Substantia nigra (tissue), 51 donors: ENCODE measurements at places on chromosomes 2 and 18.

GRCh38 chr2:133362061-133362476 is 206.2 kb downstream of the NCKAP5 start:
- no peak for DNase-seq

- no peak for DNase-seq
Observed at GRCh38 chr2:220374282-220374681, 746.9 kb downstream of the SLC4A3 start.

DNA sequence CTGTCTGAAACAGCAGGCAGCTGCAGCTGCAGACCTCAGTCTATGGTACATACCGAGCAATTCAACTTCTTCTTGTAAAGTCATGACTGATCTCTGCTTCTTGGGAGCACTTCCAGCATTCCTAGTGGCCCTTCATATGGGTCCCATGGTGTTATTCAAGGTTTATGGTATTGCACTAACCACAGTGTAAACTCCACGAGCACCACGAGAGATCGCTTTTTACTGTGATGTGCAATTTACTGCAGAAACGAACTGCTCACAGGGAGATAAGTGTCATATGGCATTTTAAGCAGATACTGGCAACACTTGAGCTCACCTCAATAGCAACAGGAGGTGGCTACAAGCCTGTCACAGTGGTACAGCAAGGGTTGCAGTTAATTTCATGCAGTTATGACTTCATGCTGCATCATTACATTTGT is 38.6 kb upstream of the SH3BP4 start:
- DNase-seq = no peak

DNA sequence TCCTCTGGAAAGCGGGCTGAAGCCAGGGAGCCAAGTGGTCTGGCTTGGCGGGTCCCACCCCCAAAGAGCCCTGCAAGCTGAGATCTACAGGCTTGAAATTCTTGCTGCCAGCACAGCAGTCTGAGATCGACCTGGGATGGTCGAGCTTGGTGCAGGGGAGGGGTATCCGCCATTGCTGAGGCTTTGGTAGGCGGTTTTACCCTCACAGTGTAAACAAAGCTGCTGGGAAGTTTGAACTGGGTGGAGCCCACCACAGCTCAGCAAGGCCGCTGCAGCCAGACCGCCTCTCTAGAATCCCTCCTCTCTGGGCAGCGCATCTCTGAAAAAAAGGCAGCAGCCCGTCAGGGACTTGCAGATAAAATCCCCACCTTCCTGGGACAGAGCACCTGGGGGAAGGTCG is 12.6 kb upstream of the FLACC1 start:
- no peak for DNase-seq

DNA sequence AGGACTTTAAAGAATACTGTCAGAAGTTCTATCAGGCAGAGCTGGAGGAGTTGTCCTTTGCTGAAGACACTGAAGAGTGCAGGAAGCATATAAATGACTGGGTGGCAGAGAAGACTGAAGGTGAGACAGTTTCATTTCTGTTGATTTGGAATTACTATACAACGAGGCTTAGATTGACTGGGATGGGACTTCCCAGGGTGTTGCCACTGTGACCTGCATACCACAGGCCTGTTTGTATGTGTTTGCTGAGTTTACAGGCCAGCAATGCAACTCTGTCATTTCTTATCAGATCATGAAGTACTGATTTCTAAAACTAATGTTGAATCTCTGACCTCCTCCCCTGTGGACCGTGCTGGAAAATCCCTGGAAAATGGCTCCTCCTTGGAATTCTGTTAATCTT is 11.8 kb downstream of the SERPINB8 start:
- DNase-seq = no peak

DNA sequence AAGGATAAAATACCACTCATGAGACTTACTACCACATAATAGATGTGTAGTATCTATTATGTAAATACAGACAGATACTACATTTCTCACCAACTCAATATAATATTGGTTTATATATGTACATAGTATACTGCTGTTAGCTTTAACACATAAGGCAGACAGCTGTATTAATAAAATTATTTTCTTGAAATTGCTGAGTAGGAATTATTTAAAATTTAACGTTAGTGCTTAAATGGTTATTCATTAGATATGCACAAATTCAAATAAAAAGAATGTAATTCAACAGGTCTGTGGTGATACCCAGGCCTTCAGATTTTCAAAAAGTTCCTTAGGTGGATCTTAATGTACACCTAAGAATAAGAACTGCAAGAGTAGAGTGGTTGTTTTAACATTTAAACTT is 59.0 kb downstream of the PRPF40A start:
- no peak for DNase-seq

DNA sequence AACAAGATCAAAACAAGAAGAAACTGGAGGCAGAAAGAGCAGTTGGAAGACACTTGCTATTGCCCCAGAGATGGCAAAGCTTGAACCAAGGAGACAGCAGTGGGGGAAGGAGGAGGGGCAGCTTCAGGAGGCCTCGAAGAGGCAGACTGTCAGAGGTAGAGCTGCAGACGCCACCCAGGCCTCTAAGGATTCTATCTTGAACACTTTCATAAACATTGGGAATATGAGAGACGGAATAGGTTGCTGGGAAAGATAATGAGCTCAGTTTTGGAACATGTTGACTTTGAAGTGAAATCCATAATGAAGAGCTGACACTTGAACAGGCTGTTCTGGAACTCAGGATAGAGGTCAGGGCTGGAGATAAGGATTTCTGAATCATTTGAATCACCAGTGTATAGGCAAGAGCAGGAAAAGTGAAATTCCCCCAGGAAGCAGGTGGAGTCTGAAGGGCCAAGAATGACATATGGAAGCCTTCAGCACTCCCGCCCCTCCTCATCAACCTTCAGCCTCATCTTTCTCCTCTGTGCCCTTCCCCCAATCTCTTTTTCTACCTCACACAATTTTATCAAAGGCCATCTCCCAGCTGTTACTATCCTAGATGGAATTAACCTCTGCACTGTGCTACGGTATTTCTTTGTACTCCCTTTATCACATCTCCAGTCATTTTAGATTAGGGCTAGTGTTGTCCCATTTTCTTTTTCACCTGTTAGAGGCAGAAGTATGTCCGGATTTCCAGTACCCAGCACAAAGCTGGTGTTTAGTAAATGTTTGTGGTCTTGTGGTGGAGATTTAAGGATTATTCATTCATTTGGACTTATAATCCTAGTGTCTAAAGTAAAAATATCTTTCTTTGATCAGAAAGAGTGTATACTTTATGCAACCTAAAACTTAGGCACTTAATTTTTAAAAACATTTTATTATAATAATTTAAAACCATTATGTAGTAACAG is 47.5 kb upstream of the RTN4 start:
- DNase-seq = no peak

DNA sequence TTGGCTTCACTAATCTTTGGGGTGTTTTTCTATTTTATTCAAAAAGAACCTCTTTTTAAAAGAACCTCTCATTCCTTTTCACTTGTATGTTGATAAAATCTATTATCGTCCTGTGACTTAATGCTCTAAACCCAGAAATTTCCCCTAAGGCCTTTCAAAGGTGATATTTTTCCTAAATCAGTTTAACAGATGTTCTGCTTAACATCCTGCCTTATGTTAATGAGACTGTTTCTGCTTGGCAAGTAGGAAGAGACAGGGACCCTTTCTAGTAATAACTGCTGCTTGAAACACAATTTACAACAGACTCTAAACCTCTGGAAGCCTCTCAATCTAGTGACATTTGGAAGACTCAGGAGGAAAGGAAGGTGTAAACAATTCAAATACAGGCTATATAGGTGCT is 128.8 kb downstream of the KCNJ3 start:
- DNase-seq = no peak

DNA sequence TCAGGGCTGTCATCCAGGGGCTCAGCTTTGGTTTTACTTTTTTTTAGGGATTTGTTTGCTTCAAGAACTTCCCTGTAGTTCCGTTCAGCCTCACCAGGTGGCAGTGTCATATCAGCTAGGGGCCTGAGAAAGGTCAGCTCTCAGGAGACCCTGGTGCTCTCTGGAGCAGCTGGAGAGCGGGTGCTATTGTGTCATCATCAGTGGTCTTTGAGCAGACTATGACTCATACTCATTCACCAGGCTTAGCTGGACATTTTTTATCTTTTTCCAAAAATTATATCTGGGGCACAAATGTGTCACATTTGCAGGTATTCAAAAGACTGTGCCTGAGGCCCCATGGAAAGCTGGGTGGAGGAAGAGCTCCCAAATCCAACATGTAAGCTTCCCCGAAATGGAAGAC is 24.4 kb downstream of the ZNF892 start:
- peak; percentile 13 for DNase-seq

DNA sequence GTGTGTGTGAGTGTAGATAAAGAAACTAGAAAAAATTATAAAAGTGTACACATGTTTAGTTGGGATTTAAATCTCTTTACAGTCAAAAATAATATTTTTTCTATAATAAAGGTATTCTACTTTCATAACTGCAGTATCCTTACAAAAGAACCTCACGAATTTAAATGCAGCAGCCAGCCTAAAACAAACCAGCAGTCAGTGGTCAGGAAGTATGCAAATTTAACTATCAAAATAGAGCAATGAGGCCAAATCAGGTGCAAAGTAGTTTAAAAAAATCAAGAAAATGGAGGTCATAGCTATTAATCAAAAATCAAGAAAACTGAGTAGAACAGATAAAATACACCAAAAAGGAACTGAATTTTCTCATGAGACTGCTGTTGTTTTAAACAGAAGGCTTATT is 407.1 kb downstream of the CDH19 start:
- no peak for DNase-seq

DNA sequence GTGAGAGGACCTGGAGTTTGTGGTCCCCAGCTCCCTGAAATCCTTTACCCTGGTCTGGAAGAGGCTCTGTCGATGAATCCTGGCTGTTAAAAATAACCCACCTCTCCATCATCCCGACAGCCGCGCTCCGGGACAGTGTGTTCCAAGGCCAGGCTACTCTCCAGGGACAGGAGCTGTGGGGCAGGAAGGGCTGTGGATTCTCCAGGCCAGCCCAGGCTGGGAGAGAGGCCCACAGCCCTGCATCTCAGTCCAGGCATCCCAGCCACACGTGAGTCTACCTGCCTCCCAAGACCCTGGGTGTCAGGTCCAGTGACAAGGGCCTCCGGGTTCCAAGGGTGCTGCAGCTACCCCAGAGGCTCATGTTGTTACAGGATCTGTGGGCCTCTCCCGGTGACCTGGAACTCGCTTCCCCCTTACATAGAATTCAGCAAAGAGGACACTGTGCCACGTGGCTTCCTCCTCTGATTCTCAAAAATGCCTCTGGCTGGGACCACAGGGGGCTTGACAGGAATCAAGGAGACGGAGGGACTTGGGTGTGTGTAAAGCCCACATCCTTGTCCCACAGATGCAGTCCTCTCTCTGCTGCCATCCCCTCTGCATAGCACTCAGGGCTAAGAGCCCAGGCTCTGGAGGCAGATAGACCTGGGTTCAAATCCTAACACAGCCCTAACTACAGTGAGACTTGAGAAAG is 17.3 kb downstream of the ADRA2B start:
- DNase-seq = no peak

GRCh38 chr2:130720528-130720927 is 8.3 kb upstream of the GPR148 start:
- no peak for DNase-seq

DNA sequence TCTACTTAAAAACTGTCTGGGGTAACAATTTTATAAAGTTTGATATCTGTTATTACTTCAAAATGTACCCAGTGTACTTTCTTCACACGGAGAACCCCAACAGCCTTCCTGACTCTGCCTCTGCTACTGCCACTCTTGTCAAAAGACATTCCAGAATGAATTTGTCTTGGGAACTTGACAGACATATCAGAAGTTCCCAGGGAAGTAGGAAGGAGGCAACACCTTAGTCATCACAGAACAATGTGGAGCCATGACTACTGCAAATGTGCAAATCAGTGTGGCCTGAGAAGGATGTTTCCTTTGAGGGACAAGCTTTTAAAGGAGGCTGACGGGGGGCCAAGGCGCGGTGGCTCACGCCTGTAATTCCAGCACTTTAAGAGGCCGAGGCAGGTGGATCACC is 133.8 kb upstream of the RNF152 start:
- DNase-seq = no peak

DNA sequence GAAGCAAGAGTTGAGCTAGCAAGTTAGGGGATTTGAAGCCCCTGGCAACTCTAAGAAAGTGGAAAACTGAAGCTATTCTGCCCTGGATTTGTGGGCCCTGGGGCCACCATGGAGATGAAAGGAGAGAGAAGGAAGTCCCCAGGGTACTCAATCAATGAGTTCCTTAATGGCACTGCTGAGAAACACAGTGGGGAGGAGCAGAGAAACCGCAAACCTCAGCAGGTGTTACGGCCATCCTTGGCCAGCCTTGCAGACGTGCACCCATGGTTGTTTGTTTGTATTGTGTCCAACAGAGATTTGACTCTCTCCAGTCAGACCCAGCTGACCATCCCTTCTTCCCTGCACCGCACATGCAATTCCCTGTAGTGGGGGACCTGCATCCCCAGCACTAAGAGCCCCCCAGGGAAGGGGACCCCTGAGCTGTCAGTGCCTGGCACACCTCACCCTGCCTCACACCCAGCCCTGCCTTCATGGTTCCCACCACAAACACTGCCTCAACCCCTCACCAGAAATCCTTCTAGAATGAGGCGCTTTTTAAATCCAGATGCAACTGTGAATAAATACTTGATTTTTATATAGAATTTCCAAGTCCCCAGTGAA is 255.3 kb downstream of the SH3BP4 start:
- no peak for DNase-seq

GRCh38 chr18:60508108-60508507 is 135.5 kb upstream of the MC4R start:
- DNase-seq = no peak

DNA sequence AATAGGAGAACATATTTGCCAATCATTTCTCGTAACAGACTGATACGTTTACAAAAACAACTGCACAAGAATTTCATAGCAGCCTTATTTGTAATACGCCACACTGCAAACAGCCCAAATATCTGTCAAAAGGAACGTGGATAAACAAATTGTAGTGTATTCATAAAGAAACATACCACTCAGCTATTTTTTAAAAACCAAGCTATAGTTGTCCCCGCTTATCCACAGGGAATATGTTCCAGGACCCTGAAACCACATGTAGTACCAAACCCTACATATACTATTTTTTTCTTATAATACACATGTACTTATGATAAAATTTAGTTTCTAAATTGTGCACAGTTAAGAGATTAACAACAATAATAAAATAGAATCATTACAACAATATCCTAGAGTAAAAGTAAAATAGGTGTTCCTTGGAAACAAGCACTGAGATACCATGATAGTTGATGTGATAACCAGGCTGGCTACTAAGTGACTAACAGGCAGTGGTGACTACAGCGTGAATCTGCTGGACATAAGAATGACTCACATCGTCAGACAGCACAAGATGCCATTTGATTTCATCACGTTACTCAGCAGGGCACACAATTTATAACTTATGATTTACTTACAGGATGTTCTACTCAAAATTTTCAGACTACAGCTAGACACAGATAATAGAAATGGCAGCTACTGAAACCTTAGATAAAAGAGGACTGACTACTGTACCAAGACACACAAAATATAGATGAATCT is 367.4 kb downstream of the NCKAP5 start:
- no peak for DNase-seq

- no peak for DNase-seq
Observed at GRCh38 chr2:108594132-108594981, 60.1 kb downstream of the LIMS1 start.
